ENCODE measurements at places on chromosomes 16 and 17.

GRCh38 chr17:16381496-16381820 is 567 bp downstream of the UBB start:
- no peak for DNase-seq
- peaks cover 21% of the 10 kb centered on the region for H3K36me3 ChIP-seq
- H3K4me1 ChIP-seq, result peaks cover 43% of the 10 kb centered on the region
- H3K27me3 ChIP-seq, result no peaks in the 10 kb centered on the region
- peak overlapping the region; percentile 100 for H3K27ac ChIP-seq
- peak overlapping the region; percentile 89 for H3K4me3 ChIP-seq

DNA sequence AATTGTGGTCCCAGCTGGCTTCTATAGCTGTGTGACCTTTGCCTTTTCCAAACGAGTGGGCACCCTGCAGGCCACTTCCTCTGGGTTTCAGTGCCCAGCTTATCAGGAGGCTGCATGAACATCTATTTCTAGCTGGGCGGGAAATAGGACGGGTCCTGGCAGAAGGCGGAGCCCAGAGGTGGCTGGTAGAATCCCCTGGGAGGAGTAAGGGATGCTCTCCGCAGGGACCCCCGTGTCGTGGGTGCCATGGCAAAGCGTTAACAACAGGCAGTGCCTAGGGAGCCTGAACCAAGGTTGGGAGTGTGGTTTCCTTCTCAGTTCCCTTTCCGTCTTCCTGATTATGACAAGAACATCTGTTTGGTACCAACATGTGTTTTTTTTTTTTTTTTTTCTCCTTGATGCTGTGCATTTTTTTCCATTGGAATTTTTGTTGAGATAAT is 58.2 kb downstream of the PLCG2 start:
- no peak for DNase-seq
- H3K27ac ChIP-seq, result peak overlapping the region; percentile 98
- peaks cover 6% of the 10 kb centered on the region for H3K36me3 ChIP-seq
- H3K27me3 ChIP-seq, result no peaks in the 10 kb centered on the region

DNA sequence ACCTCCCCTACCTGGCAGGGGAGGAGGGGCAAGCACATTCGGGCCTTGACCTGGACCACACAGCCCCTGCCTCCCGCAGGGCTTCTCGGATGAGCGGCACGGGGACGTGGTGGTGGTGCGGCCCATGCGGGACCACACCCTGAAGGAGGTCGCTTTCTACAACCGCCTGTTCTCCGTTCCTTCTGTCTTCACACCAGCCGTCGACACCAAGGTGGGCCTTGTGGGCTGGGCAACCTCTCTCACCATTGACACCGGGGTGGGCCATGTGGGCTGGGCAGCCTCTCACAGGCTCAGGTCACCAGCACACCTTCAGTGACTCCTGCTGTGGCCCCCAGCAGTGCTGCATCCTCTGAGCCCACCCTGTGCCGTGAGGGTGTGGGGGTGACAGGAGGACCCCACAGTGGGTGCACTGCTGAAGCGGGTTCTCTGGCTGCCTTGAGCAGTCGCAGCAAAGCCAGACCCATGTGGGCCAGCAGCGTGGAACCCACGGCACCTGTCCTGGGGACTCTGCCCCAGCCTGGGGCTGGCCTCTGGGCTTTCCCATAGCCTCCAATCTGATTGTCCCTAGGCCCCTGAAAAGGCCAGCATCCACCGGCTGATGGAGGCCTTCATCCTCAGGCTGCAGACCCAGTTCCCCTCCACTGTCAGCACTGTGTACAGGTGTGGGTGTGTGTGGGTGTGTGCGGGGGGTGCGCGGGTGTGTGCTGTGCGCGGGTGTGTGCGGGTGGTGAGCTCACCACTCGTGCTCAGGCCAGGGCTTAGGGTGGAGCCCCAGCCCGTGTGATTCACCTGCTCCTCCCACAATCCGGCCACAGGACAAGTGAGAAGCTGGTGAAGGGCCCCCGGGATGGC is 7.5 kb downstream of the CTU2 start:
- no peaks in the 10 kb centered on the region for H3K27me3 ChIP-seq
- H3K4me3 ChIP-seq, result no peak overlapping the region
- H3K36me3 ChIP-seq, result no peaks in the 10 kb centered on the region
- no peak for DNase-seq

GRCh38 chr17:76957678-76958464 is 89.7 kb downstream of the MGAT5B start:
- H3K4me3 ChIP-seq, result peak overlapping the region; percentile 61
- DNase-seq, result peak; percentile 81
- no peaks in the 10 kb centered on the region for H3K36me3 ChIP-seq
- peak overlapping the region; percentile 92 for H3K27ac ChIP-seq

DNA sequence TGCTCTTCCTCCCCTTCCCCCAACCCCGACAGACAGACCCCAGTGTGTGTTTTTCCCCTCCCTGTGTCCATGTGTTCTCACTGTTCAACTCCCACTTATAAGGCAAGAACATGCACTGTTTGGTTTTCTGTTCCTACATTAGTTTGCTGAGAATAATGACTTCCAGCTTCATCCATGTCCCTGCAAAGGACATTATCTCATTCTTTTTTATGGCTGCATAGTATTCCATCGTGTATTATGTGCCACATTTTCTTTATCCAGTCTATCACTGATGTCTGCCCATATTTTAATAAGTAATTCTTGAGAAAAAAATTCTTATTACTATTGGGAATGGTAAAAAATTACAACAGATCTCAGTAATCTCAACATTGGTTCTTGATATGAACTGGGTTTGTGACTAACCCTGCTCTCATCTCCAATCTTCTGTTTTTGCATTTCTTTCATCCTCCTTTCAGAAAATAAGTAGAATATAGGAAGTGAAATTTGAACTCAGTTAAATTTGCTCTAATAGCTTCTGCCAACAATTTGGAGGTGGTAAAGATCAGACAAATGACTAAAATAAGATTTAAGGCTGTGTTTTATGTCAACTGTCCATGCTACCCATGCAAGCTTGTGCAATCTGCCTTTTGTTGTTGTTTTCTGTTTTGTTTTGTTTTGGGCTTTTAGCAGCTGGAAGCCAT is 11.1 kb downstream of the MARF1 start:
- H3K4me1 ChIP-seq, result peaks cover 30% of the 10 kb centered on the region
- peak overlapping the region; percentile 100 for H3K27ac ChIP-seq
- no peak for DNase-seq
- H3K27me3 ChIP-seq, result no peaks in the 10 kb centered on the region
- H3K4me3 ChIP-seq, result peak overlapping the region; percentile 74
- H3K36me3 ChIP-seq, result peaks cover 31% of the 10 kb centered on the region

- H3K4me1 ChIP-seq, result no peaks in the 10 kb centered on the region
- no peaks in the 10 kb centered on the region for H3K36me3 ChIP-seq
- DNase-seq, result no peak
These were observed 412 bp upstream of the ADGRG3 start for GRCh38 chr16:57667526-57668262.

DNA sequence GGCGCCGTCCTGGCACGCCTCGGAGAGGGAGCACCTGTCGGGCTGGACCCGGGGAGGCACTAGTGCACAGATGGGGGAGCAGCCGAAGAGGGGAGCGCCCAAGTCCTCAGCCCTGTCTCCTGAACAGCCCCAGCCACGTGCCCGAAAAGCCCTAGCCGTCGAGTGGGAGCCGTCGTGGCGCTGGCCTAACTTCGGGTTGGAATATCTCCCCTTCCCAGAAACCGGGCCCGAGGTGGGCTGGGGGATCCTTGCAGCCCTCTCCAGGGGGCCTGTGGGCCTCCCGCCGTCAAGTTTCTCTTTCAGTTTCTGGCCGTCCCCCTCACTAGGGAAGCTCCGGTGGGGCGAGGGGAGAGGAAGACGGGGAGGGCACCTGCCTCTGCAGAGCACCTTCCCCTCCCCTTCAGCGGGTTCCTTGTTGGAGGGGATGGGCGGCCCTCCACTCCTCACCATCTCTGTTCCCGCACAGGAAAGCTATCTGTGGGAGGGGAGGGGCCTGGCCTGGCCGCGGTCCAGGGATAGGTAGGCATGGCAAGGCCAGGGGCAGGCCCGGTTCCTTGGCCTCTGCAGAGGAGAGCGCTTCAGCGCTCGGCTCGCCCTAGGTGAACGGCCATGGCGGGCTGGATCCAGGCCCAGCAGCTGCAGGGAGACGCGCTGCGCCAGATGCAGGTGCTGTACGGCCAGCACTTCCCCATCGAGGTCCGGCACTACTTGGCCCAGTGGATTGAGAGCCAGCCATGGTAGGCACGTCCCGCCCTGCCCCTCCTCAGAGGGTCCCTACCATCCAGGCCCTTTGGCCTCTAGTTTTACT is 709 bp downstream of the STAT5A start:
- H3K27ac ChIP-seq, result peak overlapping the region; percentile 95
- peaks cover 55% of the 10 kb centered on the region for H3K4me1 ChIP-seq
- no peaks in the 10 kb centered on the region for H3K36me3 ChIP-seq

GRCh38 chr17:80476877-80477646 is 655 bp upstream of the NPTX1 start:
- DNase-seq, result no peak
- no peak overlapping the region for H3K27ac ChIP-seq
- H3K4me3 ChIP-seq, result peak overlapping the region; percentile 77
- peaks cover 20% of the 10 kb centered on the region for H3K4me1 ChIP-seq

- H3K4me1 ChIP-seq, result peaks cover 86% of the 10 kb centered on the region
- no peaks in the 10 kb centered on the region for H3K27me3 ChIP-seq
- peaks cover 13% of the 10 kb centered on the region for H3K36me3 ChIP-seq
- DNase-seq, result no peak
- H3K27ac ChIP-seq, result peak overlapping the region; percentile 100
These were observed 5.7 kb upstream of the TSPOAP1 start for GRCh38 chr17:58334256-58334655.

GRCh38 chr16:5633845-5634440 is 536.3 kb upstream of the EEF2KMT start:
- no peak for DNase-seq
- no peak overlapping the region for H3K27ac ChIP-seq
- no peaks in the 10 kb centered on the region for H3K4me1 ChIP-seq
- no peaks in the 10 kb centered on the region for H3K36me3 ChIP-seq
- H3K27me3 ChIP-seq, result no peaks in the 10 kb centered on the region

DNA sequence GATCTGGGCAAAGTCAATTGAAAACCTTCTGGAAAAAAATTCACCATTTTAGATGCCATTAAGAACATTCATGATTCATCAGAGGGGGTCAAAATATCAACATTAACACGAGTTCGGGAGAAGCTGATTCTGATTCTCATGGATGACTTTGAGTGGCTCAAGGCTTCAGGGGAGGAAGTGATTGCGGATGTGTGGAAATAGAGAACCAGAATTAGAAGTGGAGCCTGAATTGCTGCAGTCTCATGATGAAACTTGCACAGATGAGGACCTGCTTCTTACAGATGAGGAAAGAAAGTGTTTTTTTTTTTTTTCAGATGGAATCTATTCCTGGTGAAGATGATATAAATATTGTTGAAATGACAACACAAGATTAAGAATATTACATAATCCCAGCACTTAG is 12.9 kb downstream of the ITGAX start:
- DNase-seq, result no peak
- no peak overlapping the region for H3K4me3 ChIP-seq
- H3K27ac ChIP-seq, result no peak overlapping the region
- H3K4me1 ChIP-seq, result peaks cover 9% of the 10 kb centered on the region
- no peaks in the 10 kb centered on the region for H3K36me3 ChIP-seq

- no peaks in the 10 kb centered on the region for H3K36me3 ChIP-seq
- no peaks in the 10 kb centered on the region for H3K27me3 ChIP-seq
- no peak overlapping the region for H3K4me3 ChIP-seq
These were observed 147.2 kb downstream of the SPECC1 start for GRCh38 chr17:20156196-20157000.

- no peak overlapping the region for H3K4me3 ChIP-seq
- no peaks in the 10 kb centered on the region for H3K27me3 ChIP-seq
- peaks cover 7% of the 10 kb centered on the region for H3K36me3 ChIP-seq
- DNase-seq, result no peak
These were observed 54.5 kb downstream of the MYO18A start for GRCh38 chr17:29125651-29126050.

DNA sequence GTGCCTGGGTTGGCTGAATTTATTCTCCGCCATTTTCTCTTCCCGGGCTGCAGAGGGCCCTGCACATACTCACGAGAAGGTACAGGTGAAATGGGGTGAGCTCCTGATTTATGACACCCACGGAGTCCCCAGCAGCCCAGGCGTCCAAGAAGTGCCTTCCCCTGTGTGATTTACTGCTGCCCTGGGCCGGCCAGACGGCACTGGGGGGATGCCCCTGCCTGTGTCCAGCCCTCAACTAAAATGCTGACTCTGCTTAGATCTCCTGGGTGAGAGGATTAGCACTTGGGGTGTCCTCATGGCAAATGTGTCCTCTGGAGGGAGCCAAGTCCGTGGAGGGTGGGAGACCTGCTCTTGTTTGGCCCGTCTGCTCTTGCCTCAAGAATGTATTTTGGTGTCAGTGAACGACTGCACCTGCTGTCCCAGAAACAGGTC is 132.4 kb downstream of the MAF start:
- peaks cover 12% of the 10 kb centered on the region for H3K27me3 ChIP-seq
- no peak for DNase-seq
- H3K4me1 ChIP-seq, result no peaks in the 10 kb centered on the region
- no peak overlapping the region for H3K27ac ChIP-seq
- H3K4me3 ChIP-seq, result no peak overlapping the region
- H3K36me3 ChIP-seq, result no peaks in the 10 kb centered on the region

DNA sequence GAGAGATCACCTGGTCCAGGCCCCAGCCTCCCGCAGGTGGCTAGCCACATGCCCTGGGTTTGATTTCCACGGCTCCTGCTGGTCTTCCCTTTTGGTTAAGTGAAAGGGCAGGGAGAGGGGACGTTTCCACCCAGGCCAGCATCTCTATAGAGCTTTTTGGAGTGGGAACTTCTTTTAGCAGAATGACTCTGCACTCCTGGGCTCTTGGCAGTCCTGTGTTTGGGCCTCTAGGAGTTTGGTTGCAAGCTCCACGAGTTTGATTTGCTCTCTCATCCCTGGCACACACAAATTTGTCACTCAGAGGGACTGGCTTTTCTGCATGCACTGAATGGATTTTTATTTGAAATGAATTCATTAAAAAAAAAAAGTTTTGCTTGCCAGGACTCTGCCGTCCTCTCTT is 32.8 kb downstream of the MSI2 start:
- no peak overlapping the region for H3K4me3 ChIP-seq
- DNase-seq, result no peak
- no peaks in the 10 kb centered on the region for H3K27me3 ChIP-seq
- H3K4me1 ChIP-seq, result peaks cover 66% of the 10 kb centered on the region
- H3K36me3 ChIP-seq, result no peaks in the 10 kb centered on the region
- H3K27ac ChIP-seq, result peak overlapping the region; percentile 39

DNA sequence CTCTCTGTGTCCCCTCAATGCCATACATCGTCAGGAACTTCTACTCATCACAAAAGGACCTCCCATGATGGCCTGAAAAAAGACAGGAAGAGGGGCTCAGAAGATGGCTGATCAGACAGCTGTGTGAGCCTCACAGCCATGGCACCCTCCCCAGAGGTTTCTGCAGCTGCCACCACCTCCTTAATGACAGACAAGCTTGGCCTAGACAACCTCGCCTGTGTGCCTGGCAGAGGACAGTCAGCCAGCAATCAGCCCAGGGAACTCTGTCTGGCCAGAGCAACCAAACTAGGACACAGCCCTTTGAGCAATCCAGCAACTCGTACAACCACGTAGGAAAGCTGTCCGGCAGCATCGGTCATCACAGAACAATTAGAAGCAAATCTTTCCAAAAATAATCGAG is 54.2 kb upstream of the MED9 start:
- no peak overlapping the region for H3K27ac ChIP-seq
- H3K4me1 ChIP-seq, result no peaks in the 10 kb centered on the region
- DNase-seq, result no peak
- H3K4me3 ChIP-seq, result no peak overlapping the region
- no peaks in the 10 kb centered on the region for H3K27me3 ChIP-seq
- no peaks in the 10 kb centered on the region for H3K36me3 ChIP-seq
